ENCODE measurements at places on chromosomes 7 and 10.

DNA sequence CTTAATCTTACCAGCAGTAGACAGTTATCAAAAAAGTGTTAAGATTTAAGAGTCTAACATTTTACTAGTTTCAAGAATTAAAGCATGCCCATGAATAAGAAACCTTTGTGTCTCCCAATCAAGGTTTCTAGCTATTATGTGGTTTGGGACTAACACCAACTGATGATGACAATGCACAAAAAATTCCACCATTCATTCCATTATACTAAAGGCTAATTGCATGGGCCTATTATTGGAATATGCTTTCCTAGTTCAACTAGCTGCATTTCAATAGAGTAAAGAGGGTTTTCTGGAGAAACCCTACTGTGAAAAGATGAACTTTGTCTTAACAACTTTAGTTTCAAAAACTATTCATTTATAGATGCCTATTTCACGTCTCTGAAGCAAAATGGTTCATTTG is 44.6 kb downstream of the UBE2H start:
- peaks cover 40% of the 10 kb centered on the region for H3K4me1 ChIP-seq
- H3K4me3 ChIP-seq = no peak overlapping the region
- H3K27me3 ChIP-seq = no peaks in the 10 kb centered on the region
- DNase-seq = no peak
- H3K27ac ChIP-seq = peak overlapping the region; percentile 46

DNA sequence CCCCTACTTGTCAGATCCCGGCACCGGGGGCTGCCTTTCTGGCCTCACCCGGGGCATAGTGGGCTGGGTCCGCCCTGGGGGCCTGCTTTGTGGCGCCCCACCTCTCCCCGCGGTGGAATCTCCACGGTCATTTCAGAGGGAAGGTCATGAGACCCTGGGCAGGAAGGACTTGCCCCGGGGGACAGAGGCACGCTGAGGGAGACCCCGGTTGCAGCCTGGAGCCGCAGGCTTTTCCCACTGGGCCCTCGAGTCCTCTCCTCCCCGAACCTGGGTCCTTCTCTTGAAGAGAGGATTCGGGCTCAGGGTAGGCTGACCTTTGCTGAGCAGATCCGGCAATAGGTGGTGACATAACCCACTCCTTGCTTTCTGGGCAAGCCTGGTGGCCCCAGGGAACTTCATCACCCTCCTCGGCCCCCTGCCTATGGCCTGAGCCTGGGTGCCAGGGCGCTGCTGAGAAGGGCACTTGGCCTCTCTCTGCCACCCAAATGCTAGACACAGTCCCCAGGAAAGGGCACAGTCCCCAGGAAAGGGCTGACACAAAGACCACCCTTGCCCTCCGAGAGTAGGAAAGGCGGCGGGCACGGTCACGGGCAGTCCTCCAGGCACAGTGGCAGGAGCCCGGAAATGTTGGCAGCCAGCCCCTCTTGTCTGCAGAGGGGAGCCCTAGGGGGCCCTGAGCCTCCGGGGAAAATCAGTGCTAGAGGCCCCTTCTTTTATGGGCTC is 36.2 kb downstream of the FKBP6 start:
- no peak for DNase-seq
- no peaks in the 10 kb centered on the region for H3K4me1 ChIP-seq
- peaks cover 18% of the 10 kb centered on the region for H3K27me3 ChIP-seq
- H3K4me3 ChIP-seq = no peak overlapping the region
- H3K36me3 ChIP-seq = no peaks in the 10 kb centered on the region
- no peak overlapping the region for H3K27ac ChIP-seq

DNA sequence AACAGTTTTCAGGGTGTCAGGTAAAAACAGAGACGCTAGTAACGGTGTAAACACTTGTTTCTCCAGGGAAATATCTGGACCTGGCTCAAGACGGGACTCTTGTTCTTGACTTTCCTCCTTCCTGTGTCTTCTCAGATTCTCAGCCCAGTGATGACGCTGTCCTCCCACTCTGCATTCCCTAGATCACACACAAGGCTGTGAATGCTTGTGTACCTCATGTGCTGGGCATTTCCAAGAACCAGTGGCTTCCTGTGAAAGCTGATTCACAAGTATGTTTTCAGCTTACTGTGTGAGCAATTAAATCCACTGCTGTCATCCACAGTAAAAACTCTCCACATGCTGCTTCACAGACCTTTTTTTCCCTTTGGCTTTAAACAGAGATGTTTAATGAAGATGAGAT is 193.8 kb upstream of the DPP6 start:
- no peaks in the 10 kb centered on the region for H3K36me3 ChIP-seq
- no peak overlapping the region for H3K27ac ChIP-seq
- DNase-seq = no peak
- H3K4me1 ChIP-seq = no peaks in the 10 kb centered on the region

- DNase-seq = no peak
- H3K4me1 ChIP-seq = peaks cover 19% of the 10 kb centered on the region
- no peak overlapping the region for H3K27ac ChIP-seq
- no peak overlapping the region for H3K4me3 ChIP-seq
- no peaks in the 10 kb centered on the region for H3K27me3 ChIP-seq
- no peaks in the 10 kb centered on the region for H3K36me3 ChIP-seq
Observed at GRCh38 chr10:132619927-132620326, 82.3 kb downstream of the INPP5A start.

DNA sequence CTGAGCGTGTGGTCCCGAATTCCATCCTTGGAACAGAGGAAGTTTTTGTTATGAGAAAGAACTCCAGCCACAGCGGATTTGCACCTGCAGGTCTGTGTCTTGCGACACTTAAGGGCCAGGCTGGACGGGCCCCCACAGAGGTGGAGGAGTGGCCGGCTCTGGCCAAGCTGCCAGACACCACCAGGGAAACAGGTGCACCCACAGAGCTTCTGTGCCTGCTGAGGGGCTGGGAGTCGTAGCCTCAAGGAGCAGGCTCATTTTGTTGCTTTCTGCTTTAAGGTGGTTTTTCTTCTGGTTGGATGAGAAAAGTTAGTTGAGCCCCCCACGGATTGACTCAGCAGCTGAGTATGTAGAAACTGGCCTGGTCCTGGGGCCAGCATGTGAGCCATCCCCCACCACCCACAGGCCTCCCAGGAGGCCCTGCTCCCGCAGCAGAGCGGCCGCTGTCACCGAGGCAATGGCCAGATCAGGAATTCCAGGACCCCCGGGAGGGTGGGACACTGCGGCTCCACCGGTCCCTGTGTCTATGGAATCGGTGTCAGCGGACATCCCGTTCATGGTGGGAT is 41.9 kb downstream of the NKX6-2 start:
- no peak for DNase-seq
- H3K4me3 ChIP-seq = no peak overlapping the region
- H3K27me3 ChIP-seq = no peaks in the 10 kb centered on the region
- peaks cover 3% of the 10 kb centered on the region for H3K36me3 ChIP-seq

GRCh38 chr7:25789701-25790640 is 362.0 kb upstream of the NFE2L3 start:
- H3K27ac ChIP-seq = no peak overlapping the region
- no peak for DNase-seq
- H3K27me3 ChIP-seq = no peaks in the 10 kb centered on the region

DNA sequence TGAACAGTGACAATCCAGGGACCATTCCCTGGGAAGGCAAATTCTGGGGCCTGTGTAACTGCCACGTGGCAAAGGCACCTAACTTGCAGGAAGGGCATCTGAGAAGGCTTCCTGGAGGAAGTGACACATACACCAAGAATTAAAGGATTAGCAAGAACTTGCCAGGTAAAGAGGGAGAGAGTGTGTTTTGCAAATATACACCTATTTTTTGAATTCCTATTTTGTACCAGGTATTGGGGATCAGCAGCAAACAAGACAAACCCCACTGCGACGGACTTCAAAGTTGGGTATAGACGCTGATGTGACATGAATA is 206.5 kb upstream of the ZMIZ1 start:
- H3K4me3 ChIP-seq = no peak overlapping the region
- H3K4me1 ChIP-seq = no peaks in the 10 kb centered on the region
- no peak overlapping the region for H3K27ac ChIP-seq
- no peak for DNase-seq
- no peaks in the 10 kb centered on the region for H3K27me3 ChIP-seq

- no peaks in the 10 kb centered on the region for H3K36me3 ChIP-seq
- H3K4me3 ChIP-seq = no peak overlapping the region
- no peak overlapping the region for H3K27ac ChIP-seq
- H3K4me1 ChIP-seq = no peaks in the 10 kb centered on the region
- no peak for DNase-seq
Observed at GRCh38 chr10:104809288-104810090, 168.4 kb downstream of the SORCS3 start.

DNA sequence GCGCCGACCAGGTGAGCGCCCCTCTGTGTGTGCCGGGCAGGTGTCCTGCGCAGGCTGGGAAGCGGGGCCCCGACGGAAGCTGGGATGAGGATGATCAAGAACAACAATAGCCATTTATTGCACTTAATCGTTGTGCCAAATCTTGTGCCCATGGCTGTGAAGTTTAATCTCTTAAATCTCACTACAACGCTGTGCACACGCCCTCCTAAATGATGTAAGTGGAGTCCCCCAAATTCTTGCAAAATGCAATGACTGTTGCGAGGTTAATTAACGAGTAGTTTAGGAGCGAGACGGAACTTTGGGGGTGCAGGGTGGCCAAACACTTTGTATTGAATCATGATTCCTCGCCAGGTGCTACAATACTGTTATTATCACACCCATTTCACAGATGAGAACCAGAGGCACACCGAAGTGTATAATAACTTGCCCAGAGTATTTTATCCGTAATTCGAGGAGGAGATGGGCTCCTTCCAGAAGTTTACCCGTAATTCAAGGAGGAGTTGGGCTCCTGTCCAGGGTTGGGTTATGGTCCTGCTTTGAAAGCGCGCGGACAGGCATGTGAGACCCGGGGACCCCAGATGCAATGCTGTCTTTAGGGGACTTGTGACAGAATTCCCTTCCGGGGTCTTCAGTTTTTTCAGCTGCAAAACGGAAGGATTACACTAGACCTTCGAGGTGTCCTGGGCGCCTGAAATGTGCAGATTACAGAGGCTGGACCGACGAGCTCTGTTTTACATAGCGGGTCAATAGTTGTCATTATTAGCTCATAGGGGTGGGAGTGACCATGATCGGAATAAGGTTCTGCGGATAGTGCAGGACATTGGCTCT is 1.0 kb downstream of the FFAR4 start:
- no peak overlapping the region for H3K27ac ChIP-seq
- H3K4me1 ChIP-seq = no peaks in the 10 kb centered on the region
- no peak for DNase-seq
- no peaks in the 10 kb centered on the region for H3K36me3 ChIP-seq

DNA sequence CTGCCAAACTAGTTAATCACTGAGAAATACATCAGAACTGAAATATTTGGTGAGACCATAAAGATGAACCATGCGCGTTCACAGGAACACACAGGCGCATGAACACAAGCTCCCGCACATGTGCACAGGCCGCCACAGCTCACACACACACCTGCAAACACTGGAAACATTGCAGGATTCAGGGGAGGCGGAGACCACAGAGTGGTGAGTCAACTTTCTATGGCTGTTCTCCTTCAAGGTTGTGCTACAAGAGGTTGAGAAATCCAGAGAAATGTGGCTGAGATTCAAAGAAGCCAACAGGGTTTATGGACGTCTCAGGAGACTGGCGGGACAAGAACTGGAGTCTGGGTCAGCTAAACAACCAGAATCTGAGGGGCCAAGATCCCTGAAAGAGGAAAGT is 17.8 kb downstream of the ESYT2 start:
- H3K4me1 ChIP-seq = peaks cover 72% of the 10 kb centered on the region
- no peaks in the 10 kb centered on the region for H3K27me3 ChIP-seq
- H3K36me3 ChIP-seq = peaks cover 21% of the 10 kb centered on the region

GRCh38 chr7:157737151-157738065 is 400.6 kb downstream of the DNAJB6 start:
- H3K4me1 ChIP-seq = no peaks in the 10 kb centered on the region
- H3K27me3 ChIP-seq = peaks cover 28% of the 10 kb centered on the region
- no peak overlapping the region for H3K27ac ChIP-seq
- DNase-seq = no peak

- H3K36me3 ChIP-seq = no peaks in the 10 kb centered on the region
- no peak for DNase-seq
- H3K27me3 ChIP-seq = no peaks in the 10 kb centered on the region
- H3K4me1 ChIP-seq = no peaks in the 10 kb centered on the region
Observed at GRCh38 chr7:111356941-111357340, 205.4 kb downstream of the IMMP2L start.

- H3K27ac ChIP-seq = no peak overlapping the region
- H3K27me3 ChIP-seq = no peaks in the 10 kb centered on the region
- H3K4me3 ChIP-seq = no peak overlapping the region
- no peak for DNase-seq
Observed at GRCh38 chr7:1460821-1461645, 1.8 kb upstream of the MICALL2 start.

- no peaks in the 10 kb centered on the region for H3K4me1 ChIP-seq
Observed at GRCh38 chr7:128350708-128351295, 7.1 kb upstream of the RBM28 start.

- no peak overlapping the region for H3K27ac ChIP-seq
- no peak overlapping the region for H3K4me3 ChIP-seq
- no peak for DNase-seq
- H3K27me3 ChIP-seq = no peaks in the 10 kb centered on the region
- no peaks in the 10 kb centered on the region for H3K36me3 ChIP-seq
Observed at GRCh38 chr10:71848325-71849275, 2.5 kb downstream of the PSAP start.

DNA sequence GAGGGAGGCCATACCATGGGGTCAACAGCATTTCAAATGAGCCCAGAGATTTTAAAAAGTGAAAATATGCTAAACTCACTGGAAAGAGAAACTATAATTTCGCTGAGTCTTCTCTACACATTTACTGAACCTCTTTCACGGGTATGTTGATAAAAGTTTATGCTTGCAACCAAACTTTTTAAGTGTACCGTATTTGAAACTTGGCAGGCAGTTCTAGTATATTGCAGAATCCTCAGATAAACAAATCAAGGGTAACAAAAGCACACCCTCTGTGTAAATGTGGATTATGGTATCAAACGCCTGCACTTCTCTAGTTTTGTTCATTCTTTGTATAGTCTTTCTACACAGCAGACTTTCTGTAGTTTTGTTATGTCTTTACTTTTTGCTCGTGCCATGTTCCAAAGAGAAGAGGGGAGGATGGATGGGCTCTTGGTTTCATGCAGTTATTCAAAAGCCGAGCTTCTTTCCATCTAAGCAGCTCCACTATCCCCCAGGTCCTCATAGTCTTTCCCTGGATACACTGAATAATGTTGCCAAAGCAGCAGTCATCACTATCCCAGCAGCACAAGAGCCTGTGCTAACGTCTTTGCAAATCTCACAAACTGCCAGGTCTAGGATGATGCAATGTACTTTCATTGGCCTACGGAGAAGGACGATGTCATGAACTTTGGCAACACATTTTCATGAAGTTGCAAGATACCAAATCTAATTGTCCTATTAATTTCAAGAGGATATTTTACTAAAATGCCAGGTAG is 131.2 kb downstream of the MPP7 start:
- H3K27ac ChIP-seq = no peak overlapping the region
- no peaks in the 10 kb centered on the region for H3K4me1 ChIP-seq
- no peaks in the 10 kb centered on the region for H3K27me3 ChIP-seq
- H3K36me3 ChIP-seq = no peaks in the 10 kb centered on the region
- DNase-seq = no peak

DNA sequence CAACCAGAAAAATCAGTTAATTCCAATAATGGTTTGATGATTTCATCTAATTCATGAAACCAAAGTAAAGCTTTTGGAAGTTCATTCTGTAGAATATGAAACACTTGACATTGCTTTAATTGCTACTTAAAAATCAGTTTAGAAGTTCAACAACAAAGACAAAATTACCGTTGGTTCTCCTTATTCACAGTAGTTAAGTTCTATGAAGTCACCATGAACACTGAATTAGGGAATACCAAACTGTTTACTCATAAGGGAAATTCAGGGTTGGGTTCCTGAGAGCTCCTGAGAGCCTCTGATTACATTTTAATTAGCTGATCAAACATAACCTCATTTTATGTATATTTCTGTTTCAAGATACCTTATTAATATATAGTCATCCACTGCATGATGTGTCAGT is 46.2 kb downstream of the ZNF438 start:
- no peaks in the 10 kb centered on the region for H3K4me1 ChIP-seq
- no peak overlapping the region for H3K4me3 ChIP-seq
- no peaks in the 10 kb centered on the region for H3K27me3 ChIP-seq
- H3K36me3 ChIP-seq = no peaks in the 10 kb centered on the region
- H3K27ac ChIP-seq = no peak overlapping the region
